Activated naive CD4-positive, alpha-beta T cell treated with anti-CD3 and anti-CD28 coated beads, Interleukin-2, amount 10 ng/mL, durations not matched to agents 7 days and 5 days (primary cell): ENCODE measurements at places on chromosomes 13 and 19.
A peak's percentile ranks its signal among the peaks of the same experiment; 100 is the strongest.

DNA sequence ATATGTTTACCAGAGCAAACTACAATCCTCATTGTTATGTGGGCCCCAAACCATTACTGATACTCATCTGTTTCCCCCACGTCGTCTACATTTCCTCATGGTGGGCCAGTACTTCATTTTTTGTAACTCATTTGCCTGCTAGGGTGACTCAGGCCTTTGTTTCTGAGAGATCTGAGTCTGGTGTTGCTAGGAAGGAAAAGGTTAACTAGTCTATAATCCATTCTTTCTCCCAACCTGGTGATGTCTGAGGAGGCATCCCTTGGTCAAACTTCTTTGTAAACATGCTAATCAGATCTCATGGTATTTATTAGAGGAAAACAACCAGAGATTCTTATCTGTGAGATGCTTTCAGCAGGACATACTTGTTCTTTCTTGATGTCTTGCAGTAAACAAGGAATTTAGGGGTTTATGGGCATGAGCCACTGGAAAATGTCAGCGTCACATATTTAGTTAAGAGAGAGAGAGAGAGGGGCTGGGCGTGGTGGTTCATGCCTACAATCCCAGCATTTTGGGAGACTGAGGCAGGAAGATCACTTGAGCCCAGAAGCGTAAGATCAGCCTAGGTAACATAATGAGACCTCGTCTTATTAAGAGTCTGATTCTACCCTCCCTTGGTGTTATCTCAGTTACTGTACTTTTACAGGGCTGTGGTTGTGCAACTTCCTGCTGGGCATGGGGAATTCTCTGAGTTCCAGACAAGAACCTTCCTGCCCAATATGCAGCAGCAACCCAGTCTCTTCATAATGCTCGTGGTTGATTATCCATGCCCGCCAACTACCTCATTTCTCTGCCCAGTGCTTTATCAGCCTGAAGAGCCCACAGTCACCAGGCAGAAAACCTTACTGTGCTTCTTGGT, 9.7 kb upstream of the DPRX start:
- H3K27ac ChIP-seq = no peak overlapping the region
- H3K36me3 ChIP-seq = no peaks in the 10 kb centered on the region

DNA sequence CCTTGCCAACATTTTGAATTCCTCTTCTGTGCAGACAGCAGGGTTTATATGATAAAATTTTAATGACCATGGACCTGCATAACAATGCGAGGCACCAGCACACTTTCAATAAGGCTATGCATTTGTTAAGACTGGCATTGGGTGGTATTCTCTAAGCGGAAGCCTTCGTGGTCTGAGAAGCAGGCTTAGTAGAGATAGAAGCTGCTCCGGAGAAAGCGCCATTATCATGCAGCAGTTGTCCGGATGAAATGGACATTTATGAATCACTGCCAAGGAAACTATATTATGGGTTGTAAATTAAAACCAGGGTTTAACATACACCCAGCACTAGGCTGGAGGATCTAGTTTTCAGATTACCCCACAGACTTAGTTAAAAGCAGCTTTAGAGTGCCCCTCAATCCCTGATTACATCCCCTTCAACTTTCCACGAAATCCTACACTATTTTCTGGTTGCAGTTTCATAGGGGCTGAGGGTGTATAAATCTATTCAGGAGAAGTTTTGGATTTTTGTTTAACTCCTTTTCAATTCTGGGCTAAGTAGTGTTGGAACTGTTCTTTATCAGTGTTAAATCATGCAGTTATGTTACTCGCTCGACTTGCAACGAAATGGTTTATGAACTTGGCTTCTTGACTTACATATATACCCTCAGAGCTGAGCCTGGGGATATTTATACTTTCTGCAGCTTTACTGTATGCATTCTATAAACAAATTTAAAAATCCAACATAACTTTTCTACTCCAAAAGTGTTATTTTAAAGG, 193.3 kb downstream of the PCDH9 start:
- no peaks in the 10 kb centered on the region for H3K27me3 ChIP-seq
- H3K27ac ChIP-seq = no peak overlapping the region
- no peak overlapping the region for H3K4me3 ChIP-seq

GRCh38 chr13:112061367-112062061, 5.4 kb upstream of the SOX1 start:
- no peak for DNase-seq
- H3K4me3 ChIP-seq = no peak overlapping the region
- H3K27ac ChIP-seq = peak overlapping the region; percentile 71
- no peaks in the 10 kb centered on the region for H3K4me1 ChIP-seq
- H3K27me3 ChIP-seq = peaks cover 98% of the 10 kb centered on the region

- DNase-seq = no peak
- H3K4me3 ChIP-seq = no peak overlapping the region
- no peaks in the 10 kb centered on the region for H3K27me3 ChIP-seq
- no peak overlapping the region for H3K27ac ChIP-seq
These were observed 322.0 kb upstream of the KLHL1 start for GRCh38 chr13:70430256-70430655.

GRCh38 chr13:98954313-98954712, 23.6 kb downstream of the DOCK9 start:
- H3K4me1 ChIP-seq = peaks cover 2% of the 10 kb centered on the region
- no peak for DNase-seq
- no peak overlapping the region for H3K27ac ChIP-seq
- no peaks in the 10 kb centered on the region for H3K27me3 ChIP-seq
- H3K36me3 ChIP-seq = peaks cover 40% of the 10 kb centered on the region
- no peak overlapping the region for H3K4me3 ChIP-seq

GRCh38 chr13:77857531-77858209, 61.0 kb downstream of the EDNRB start:
- no peak for DNase-seq
- H3K27ac ChIP-seq = no peak overlapping the region
- H3K4me1 ChIP-seq = no peaks in the 10 kb centered on the region
- no peak overlapping the region for H3K4me3 ChIP-seq

DNA sequence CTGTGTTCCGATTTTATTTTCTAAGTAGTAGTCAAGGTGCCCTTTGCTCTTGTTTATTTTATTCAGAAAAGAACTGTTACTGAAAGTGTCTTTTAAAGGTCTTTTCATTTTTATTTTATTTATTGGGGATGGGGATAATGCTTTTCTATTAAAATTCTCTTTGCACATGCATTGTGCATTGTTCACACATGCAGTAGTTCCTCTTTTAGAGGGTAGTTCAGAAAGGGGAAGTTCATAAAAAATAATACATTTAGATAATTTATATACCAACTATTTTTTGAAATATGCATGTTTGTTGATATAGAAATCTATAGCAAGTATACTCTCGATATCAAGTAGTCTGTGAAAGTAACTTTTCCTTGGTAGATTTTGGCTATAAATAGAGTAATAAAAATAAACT, 3.5 kb downstream of the GPC5 start:
- DNase-seq = no peak
- H3K27ac ChIP-seq = no peak overlapping the region
- peaks cover 48% of the 10 kb centered on the region for H3K27me3 ChIP-seq

- H3K36me3 ChIP-seq = no peaks in the 10 kb centered on the region
- no peak overlapping the region for H3K27ac ChIP-seq
- H3K4me1 ChIP-seq = no peaks in the 10 kb centered on the region
- no peak for DNase-seq
- H3K4me3 ChIP-seq = no peak overlapping the region
- H3K27me3 ChIP-seq = peaks cover 11% of the 10 kb centered on the region
These were observed 39.7 kb downstream of the ERICH6B start for GRCh38 chr13:45575830-45576180.

DNA sequence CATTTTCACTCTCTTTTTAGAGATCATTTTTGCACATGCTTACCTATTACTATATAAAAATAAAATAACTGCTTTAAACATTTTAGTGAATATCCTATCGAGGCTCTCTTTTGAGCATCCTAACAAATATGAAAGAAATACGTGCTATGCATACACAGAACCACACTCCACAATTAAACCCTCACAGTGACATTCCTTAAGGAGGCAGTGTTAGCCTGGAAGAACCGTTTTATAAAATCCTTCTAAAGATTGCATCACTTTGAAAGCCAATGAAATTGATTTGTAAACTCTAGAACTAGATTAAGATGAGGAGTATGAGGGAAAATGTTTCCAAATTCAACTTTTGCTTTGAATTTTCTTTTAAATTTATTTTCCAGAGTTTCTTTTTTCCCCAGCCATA, 11.1 kb upstream of the ENOX1 start:
- H3K27ac ChIP-seq = no peak overlapping the region
- no peaks in the 10 kb centered on the region for H3K27me3 ChIP-seq
- H3K4me3 ChIP-seq = no peak overlapping the region
- H3K4me1 ChIP-seq = peaks cover 11% of the 10 kb centered on the region
- no peaks in the 10 kb centered on the region for H3K36me3 ChIP-seq
- no peak for DNase-seq

DNA sequence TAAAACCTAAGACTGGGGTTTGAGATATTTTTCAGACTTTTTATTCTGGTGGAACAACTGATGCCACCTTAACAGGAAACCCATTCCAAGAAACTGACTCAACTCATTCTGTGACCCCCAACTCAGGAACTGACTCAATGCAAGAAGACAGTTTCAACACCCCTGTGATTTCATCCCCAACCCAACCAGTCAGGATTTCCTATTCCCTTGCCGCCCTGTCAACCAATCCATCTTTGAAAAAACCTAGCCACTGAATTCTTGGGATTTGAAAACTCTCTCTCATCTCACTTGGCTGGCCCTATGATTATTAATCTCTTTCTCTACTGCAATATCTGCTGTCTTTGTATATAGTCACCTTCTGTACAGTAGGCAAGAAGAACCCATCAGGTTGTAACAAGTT, 1211.9 kb upstream of the ATXN8OS start:
- DNase-seq = no peak
- H3K27ac ChIP-seq = no peak overlapping the region
- H3K4me1 ChIP-seq = no peaks in the 10 kb centered on the region
- H3K27me3 ChIP-seq = no peaks in the 10 kb centered on the region

DNA sequence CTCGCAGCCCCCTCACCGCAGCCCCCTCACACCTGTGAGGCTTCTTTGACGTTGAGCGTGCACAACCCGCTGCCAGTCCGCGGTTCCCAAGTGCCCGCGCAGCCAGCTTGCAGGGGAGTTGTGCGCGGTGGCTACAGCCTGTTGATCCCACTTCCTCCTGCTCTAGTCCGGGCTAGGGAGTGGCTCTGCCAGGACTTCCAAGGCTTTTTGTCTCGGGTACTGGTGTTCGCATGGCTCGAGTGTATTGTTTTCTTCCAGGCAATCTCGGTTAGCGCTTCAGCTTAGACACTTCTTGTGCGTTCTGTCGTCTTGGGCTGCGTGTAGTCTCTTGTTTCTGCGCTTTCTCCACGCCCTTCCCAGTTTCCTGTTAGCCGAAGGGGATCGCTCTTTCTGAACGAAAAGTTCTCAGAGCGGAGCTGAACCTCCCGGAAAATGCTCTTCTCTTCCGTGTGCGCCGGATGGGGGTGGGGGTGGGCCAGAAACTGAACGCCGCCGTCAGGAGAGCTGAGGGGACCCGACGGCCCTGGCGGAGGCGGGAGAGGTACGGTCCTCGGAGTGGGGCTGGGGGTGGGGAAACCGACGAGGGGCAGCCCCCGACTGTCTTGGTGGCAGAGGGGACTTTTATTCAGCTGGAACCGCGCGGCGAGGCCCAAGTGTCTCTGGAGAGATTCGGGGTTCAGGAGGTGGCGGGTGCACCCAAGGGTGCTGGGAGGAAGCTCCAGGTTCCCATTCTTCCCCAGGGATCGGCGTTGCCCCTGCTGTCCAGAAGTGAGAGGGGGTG, 697 bp upstream of the DGKH start:
- H3K27me3 ChIP-seq = peaks cover 19% of the 10 kb centered on the region
- DNase-seq = peak; percentile 60
- H3K4me3 ChIP-seq = peak overlapping the region; percentile 86
- peak overlapping the region; percentile 79 for H3K27ac ChIP-seq
- H3K36me3 ChIP-seq = peaks cover 21% of the 10 kb centered on the region

DNA sequence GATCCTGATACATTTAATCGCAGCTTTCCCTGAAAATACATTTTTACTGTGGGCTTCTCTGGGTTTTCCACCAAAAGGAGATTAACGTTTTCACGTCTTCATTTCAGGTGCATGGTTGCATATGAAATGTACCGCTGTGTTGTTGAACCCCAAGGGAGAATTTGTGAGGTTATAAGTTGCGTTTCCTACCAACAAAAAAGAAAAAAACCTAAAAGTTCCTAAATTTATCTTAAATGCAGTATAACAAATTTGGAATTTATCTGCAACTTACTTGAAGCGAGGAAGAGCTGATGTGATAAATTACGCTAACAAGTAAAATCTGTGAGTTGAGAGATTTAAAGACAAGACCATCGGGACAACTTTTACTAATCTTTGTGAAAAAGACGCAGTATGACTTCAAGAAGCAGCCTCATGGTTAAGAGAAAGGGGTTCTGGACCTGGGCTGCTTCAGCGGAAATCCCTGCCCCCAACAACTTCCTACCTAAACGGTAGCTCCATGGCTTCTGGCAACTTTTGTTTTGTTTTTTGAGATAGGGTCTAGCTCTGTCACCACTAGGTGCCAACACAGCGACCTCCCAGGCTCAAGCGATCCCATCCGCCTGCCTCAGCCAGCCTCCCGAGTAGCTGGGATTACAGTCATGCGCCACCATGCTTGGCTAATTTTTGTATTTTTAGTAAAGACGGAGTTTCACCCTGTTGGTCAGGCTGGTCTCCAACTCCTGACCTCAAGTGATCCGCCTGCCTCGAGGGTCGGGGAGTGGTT, 958 bp upstream of the OBI1 start:
- H3K27me3 ChIP-seq = no peaks in the 10 kb centered on the region
- peak overlapping the region; percentile 97 for H3K27ac ChIP-seq
- H3K4me1 ChIP-seq = peaks cover 51% of the 10 kb centered on the region
